ENCODE measurements at places on chromosomes 12 and 14. TPM values are rescaled to one million over a fixed set of nuclear protein-coding genes. Genes with fewer than 3 reads are reported as not detected.
A peak's percentile ranks its signal among the peaks of the same experiment; 100 is the strongest.

Gene KRT75
- total RNA-seq = not detected

- no peaks in the 10 kb centered on the region for H3K27me3 ChIP-seq
- H3K36me3 ChIP-seq = no peaks in the 10 kb centered on the region
- no peak for DNase-seq
Observed at GRCh38 chr14:74846968-74847665, 28.8 kb downstream of the PROX2 start.

Gene FZD10
- 0.18 TPM for total RNA-seq

GRCh38 chr12:54161481-54162437 is 27.0 kb downstream of the SMUG1 start:
- no peaks in the 10 kb centered on the region for H3K27me3 ChIP-seq
- no peaks in the 10 kb centered on the region for H3K4me1 ChIP-seq
- H3K36me3 ChIP-seq = no peaks in the 10 kb centered on the region
- no peak for DNase-seq

Gene PTCSC3
- not detected for total RNA-seq

Gene TCL1B
- 0.97 TPM for total RNA-seq

DNA sequence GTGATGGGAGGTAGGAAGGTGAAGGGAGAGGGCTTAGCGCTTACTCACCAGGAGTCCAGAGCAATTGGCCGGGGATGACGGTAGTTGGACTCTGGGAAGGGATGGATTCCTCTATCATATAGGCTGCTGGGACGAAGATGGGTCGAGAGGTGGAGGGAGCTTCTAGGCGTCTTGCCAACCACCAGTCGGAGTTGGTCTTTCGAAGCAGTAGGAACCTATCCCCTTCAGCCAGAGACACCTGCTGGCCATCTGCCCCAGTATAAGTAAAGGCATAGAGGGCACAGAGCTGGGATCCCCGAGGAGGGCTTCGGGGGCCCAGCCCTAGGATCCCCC is 657 bp downstream of the ARHGAP9 start:
- peak overlapping the region; percentile 94 for H3K27ac ChIP-seq
- DNase-seq = peak; percentile 83
- peaks cover 20% of the 10 kb centered on the region for H3K36me3 ChIP-seq
- H3K4me1 ChIP-seq = peaks cover 31% of the 10 kb centered on the region

GRCh38 chr12:29145372-29146170 is 3.5 kb upstream of the FAR2 start:
- no peak overlapping the region for H3K4me3 ChIP-seq
- H3K27ac ChIP-seq = no peak overlapping the region
- H3K4me1 ChIP-seq = peaks cover 18% of the 10 kb centered on the region
- no peaks in the 10 kb centered on the region for H3K36me3 ChIP-seq
- no peak for DNase-seq

- no peak for DNase-seq
- no peaks in the 10 kb centered on the region for H3K36me3 ChIP-seq
- no peak overlapping the region for H3K4me3 ChIP-seq
Observed at GRCh38 chr12:26748412-26748740, 84.6 kb downstream of the ITPR2 start.

Measured in spleen (tissue), 13 donors.